ENCODE measurements at places on chromosomes 2 and 18. TPM values are rescaled to one million over a fixed set of nuclear protein-coding genes. Genes with fewer than 3 reads are reported as not detected.

DCAF17 gene
- 7.6 TPM for total RNA-seq

HOXD9 gene
- total RNA-seq, result 1.3 TPM

SGO2 gene
- 12.3 TPM for total RNA-seq

VWC2L gene
- total RNA-seq, result not detected

TFCP2L1 gene
- 23.9 TPM for total RNA-seq

ARID5A gene
- 4.1 TPM for total RNA-seq

KHK gene
- total RNA-seq, result 9.0 TPM

SNTG2 gene
- total RNA-seq, result not detected

KCNG2 gene
- total RNA-seq, result 0.07 TPM

SAP130 gene
- 10.2 TPM for total RNA-seq

ABCG5 gene
- total RNA-seq, result not detected

HRH4 gene
- not detected for total RNA-seq

LGALSL gene
- 12.3 TPM for total RNA-seq

LHCGR gene
- total RNA-seq, result not detected
